Substantia nigra (tissue), 51 donors: ENCODE measurements at places on chromosomes 1 and 21.
A peak's percentile ranks its signal among the peaks of the same experiment; 100 is the strongest.

- no peak for DNase-seq
These were observed 31.8 kb downstream of the WNT4 start for GRCh38 chr1:22111115-22111514.

DNA sequence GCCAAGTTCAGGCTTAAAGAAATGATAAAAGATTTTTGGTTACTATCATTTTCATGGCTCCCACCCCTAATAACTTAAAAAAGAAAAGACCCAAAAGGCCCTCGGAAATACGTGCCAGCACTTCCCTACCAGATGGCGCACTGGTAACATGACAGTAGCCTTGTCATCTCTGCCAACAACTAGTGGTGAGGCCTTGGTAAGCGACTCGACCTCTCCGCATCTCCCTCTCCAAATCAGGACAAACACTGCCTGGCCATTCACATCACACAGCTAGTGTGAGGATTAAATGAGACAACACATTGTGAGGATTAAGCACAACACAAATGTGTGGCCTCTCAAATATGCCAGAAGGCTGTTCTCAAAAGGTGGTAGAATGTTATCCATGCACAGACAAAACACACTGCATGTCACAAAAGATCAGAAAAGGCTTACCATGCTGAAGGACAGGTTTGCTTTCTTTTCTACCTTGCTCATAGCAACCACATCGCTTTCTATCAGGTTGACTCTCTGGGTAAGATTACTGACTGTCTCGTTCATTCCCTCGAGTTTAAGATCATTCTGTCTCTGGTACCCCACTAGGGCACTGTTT lies 16.4 kb downstream of the TEX38 start:
- no peak for DNase-seq

GRCh38 chr1:156912861-156913808 lies 7.3 kb upstream of the LRRC71 start:
- DNase-seq = no peak

DNA sequence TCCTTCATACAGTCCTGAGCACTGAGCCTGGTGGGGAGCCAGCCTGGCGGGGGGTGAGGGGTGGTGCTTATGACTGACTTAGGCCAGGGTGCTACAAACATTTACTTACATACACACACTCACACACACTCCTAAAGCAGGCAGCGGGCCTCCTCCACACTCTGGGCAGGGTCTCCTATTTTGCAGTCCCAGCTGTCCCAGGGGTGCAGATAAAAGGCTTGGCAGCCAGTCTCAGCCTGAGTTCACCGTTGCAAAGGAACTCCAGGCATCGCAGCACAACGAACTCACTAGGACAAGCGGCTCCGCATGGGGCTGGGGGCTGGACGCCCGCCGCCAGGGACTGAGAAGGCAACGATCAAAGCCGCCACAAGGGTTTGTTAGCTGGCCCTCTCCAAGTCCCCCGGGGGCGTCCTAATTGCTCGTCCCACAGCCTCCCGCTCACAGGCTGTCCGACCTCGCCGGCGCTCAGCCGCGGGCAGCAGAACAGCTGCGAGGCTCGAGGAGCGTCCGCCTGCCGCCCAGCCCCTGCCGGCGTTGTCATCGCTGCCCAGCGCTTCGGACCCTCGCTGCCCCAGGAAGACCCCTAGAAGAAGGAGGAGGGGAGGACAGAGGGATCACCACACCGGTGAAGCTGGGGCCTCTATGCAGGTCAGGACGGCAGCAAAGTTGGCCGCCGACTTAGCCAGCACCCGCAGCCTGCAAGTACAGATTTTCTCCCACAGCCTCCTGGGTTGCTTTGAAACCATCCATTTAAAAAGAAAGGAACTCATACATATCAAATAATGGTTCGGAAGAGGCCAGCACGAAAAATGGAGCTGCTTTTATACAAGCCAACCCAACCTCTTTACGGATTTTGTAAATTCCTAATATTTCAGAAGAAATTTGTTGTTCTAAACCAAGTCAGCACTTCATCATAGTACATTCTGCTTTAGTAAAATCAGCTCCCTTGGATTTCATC lies 6.2 kb downstream of the BARHL2 start:
- no peak for DNase-seq

DNA sequence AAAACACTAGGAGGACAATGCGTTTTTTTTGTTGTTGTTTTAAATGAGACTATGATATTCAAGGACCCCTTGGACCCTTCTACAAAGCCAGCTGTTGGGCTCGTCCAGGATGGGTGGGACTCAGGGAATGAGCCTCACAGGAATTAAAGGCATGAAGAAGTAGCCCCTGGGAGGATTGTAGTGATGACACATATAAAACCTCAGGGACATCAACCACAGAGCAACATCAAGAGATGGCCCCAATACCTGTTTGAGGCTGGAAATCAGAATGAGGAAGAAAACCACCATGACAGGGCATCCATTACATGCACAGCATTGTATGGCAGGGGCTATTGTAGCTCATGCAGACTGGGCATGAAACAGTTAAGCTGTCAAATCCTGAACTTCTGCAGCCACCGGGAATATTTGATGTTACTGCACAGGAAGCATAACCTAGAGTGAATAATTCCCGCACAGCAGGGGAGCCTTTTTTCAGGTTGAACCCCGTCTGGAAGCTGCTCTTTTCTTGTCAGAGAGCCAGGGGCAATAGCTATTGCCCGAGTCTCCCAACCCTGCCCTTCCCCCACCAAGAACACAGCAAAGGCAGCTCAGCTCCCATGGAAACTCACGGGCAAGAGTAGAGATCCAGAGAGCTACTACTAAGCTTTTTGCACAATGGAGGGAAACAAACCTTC lies 140.2 kb upstream of the FGGY start:
- DNase-seq = no peak

- DNase-seq = no peak
These were observed 2.0 kb upstream of the ACOT11 start for GRCh38 chr1:54545916-54546635.

DNA sequence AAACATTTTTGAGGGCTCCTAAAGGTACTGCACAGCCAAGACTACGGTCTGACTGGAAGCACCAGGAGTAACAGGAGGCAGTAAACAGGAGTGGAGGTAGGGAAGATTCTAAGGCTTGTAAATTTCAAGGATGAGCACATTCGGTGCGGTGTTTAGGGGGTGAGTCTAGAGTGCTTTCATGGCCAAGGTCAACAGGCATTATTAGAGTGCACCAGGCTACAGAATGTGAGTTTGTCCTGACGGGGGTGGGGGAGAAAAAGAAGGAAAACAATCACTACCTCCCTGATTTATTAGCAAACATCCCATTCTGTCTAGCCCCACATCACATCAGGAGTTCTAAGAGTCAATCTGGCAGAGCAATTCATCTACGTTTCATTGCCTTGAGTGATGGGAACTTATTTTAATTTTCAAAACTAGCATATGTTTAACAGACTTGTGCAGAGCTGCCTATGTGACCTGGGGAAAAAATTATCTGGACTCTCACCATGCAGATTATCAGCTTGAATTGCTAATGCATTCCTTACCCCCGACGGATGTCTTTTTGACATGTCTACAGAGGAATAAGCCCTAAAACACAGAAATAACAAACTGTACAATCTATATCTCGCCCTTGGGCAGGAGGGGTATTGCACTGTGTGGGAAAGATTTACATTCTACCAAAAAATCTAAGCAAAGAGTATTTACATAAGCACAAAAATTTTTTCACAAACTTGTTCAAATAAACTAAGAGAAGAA lies 45.0 kb downstream of the APP start:
- no peak for DNase-seq

- DNase-seq = no peak
These were observed 42.4 kb downstream of the PEX14 start for GRCh38 chr1:10516925-10517676.

GRCh38 chr1:183461350-183461749 lies 10.9 kb upstream of the SMG7 start:
- no peak for DNase-seq

DNA sequence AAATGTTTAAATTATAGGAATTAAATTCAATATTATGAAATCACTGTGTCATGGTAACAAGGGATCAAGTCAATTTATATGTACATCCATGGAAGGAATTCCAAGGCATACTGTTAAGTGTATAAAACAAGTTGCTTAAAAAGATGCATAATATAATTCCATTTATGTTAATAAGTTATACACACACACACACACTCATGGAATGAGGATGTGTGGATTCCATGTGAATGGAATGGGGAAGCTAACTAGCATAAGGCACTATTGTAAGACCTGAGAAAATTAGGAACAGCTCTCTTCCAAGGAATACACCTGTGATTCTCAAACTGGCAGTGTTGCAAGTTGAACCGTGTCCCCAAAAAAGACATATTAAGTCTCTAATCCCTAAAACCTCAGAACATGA lies 17.6 kb upstream of the TRAF3IP3 start:
- no peak for DNase-seq

GRCh38 chr1:232090816-232091215 lies 464.2 kb downstream of the DISC1 start:
- no peak for DNase-seq

GRCh38 chr21:39660191-39660980 lies 47.6 kb downstream of the B3GALT5 start:
- DNase-seq = no peak

DNA sequence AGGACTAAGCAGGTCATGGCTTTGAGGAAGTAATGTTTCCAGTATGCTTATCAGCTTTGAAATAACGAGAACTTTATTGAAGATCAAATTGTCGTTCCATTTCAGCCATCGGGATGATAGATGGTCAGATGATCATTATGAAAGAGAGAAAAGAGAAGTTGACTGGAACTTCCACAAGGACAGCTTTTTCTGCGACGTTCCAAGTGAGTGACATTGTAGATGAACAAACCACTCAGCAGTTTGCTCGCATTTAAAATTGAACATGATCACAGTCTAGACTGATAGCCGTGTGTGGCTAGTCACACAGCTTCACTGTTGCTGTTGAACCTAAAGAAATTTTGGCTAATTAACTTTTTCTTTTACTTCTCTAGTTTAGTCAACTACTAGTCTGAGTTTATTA lies 151.1 kb downstream of the TLR5 start:
- no peak for DNase-seq

GRCh38 chr21:43322805-43323204 lies 104.1 kb downstream of the SIK1 start:
- DNase-seq = no peak

- DNase-seq = no peak
These were observed 13.8 kb upstream of the PHLDA3 start for GRCh38 chr1:201482755-201483154.

- no peak for DNase-seq
These were observed 511 bp upstream of the INPP5B start for GRCh38 chr1:37947364-37947763.

- no peak for DNase-seq
These were observed 218.4 kb downstream of the HLX start for GRCh38 chr1:221097479-221098281.

- peak; percentile 26 for DNase-seq
These were observed 74.4 kb upstream of the TTC34 start for GRCh38 chr1:2875707-2876561.

DNA sequence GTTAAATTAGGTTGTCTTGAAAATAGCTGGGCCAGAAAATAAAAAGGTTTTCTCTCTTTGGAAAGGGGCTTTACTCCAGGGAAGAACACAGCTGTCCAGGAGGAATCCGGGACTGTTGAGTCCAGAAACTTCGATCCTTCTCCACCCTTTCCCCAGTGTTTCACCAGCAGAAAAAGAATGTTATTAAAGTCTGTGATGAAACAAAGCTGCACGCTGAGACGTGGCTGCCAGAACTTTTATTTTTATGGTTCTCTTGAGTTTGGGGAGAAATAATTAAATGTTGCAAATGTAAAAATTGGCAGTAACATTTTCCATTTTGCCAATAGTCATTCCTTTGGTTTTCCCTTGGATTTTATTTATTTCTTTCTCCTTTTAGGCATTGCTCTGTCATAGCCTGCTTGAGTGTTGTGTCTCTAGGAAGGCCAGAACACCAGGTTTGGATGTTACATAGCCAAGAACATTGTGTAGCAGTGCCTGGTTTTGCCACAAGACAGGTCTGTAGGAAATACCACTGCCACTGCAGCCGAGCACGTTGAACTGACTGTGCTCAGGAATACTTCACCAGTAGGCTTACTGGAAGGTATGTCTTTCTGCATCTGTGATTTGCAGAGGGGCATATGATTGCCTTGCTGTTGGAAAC lies 87.4 kb downstream of the ROR1 start:
- no peak for DNase-seq

GRCh38 chr1:116254776-116255175 lies 118.3 kb upstream of the ATP1A1 start:
- no peak for DNase-seq

DNA sequence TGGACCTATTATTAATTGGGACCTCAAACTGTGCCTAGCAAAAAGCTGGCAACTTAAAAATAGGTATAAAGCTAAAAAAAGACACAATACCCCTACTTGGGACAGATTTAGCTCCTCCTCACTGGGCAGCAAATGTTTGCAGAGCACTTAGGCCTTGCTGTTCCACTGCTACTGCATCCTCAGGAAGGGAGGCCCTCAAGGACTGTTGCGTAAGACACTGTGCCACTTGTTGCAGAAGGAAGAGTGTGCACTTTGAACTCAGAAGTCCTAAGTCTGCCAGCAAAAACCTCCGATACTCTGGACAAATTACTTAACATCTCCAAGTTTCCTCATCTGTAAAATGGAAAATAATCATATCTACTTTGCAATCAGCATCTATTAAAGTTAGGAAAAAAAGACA lies 322.9 kb downstream of the BARHL2 start:
- DNase-seq = no peak

DNA sequence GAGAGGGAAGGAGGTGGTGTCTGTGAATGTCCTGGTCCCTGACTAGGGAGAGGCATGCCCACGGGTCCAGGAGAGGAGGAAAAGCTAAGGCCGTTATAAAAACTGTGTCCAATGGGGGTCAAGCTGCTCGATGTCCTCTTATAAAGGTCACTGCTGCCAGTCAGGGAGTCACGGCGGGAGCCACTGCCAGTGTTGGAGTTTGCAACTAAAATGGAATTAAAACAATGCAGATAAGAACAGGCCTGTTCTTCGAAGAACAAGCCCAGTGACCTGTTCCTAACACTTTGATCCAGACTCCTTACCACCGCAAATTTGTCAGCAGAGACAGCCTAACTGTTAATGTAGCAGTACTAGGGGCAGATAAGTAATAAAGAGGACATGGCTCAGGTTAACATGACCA lies 56.1 kb upstream of the SDC3 start:
- DNase-seq = no peak

- peak; percentile 69 for DNase-seq
These were observed 694 bp downstream of the ZBTB7B start for GRCh38 chr1:155003227-155003765.

GRCh38 chr1:61081686-61082310 lies 563 bp upstream of the NFIA start:
- peak; percentile 39 for DNase-seq

GRCh38 chr1:76585980-76586674 lies 281.2 kb upstream of the ST6GALNAC5 start:
- no peak for DNase-seq

DNA sequence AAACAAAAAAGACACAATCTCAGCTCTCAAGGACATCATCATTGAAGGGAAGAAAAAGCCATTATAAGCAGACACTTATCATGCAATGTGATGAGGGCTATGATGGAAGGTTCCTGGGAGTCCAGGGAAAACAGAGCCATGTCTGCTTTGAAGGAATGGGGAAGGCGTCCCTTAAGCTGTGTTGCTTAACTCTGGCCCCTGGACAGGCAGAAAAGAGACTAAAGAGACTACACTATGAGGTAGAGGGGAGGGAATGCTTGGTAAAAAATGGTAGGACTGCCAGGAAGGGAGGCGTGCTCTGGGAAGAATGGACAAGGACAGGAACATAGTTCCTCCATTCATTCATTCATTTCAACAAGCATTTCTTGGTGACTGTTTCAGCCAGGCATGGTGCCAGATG lies 21.2 kb downstream of the ASAP3 start:
- DNase-seq = no peak

GRCh38 chr1:78779831-78780230 lies 130.2 kb downstream of the IFI44 start:
- no peak for DNase-seq
